ENCODE measurements at places on chromosomes 3 and 15.

DNA sequence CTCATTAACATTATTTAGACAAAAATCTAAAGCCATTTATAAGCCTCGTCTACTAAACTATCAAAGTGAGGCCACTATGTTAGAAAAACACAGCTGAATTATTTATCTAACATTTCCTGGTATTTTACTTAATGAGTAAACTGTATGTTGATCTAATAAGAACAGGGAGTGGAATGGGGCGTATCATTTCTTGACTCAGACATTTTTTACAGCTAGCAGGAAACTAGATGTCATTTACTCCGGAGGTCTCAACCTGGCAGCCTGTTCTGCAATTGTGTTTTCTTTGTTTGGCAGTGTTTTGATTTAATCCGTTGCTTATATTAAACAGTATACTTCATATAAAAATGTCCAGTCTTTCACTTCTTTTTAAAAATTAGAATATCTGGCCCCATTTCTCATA is 79.1 kb upstream of the ABI3BP start:
- DNase-seq = peak; percentile 11

DNA sequence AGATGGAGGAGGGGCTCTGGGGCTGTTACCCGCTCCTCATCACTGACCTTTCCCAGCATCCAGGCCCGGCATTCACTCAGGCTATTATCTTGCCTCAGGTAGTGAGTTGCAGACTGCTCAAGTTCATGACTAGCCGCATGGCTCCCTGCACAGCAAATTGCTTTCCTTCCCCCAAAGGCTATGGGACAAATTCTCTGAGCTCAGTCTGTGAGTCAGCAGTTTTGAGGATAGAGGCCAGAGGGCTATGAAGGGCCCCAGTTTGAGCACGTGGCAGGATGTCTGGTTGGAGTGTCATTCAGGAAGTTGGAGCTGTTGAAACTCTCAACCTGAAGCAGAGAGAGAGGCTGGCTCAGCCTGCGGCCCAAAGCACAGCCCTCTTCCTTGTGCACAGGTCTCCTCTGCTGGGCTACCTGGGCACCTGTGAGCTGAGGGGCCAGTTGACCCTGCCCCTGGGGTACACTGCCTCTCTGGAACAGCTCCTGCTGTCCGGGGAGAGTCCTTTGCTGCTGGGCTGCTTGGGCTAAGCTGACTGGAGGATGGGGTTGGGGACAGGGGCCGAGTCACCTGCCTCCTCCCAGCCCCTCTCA is 7.9 kb downstream of the FAH start:
- DNase-seq = peak; percentile 74

- DNase-seq = peak; percentile 10
Observed at GRCh38 chr3:7546253-7546652, 685.3 kb downstream of the GRM7 start.

DNA sequence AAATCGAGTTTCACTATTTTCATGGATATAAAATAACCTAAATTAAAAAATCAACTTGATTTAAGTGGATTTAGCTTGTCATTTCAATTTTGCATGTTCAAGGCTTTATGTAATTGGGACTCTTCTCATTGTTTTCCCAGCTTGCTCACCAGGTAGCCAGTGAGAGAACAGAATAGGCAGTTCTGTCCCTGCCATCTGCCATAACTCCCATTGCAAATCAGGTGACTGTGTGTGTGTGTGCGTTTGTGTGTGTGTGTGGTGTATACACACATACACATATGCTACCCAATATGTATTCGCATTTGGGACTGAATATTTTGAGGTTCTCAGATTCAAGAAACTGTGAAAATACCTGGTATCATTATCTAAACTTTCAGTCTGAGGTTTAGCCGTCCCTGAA is 1069.8 kb downstream of the IGSF11 start:
- DNase-seq = no peak

GRCh38 chr3:167209011-167209410 is 171.1 kb downstream of the ZBBX start:
- no peak for DNase-seq

DNA sequence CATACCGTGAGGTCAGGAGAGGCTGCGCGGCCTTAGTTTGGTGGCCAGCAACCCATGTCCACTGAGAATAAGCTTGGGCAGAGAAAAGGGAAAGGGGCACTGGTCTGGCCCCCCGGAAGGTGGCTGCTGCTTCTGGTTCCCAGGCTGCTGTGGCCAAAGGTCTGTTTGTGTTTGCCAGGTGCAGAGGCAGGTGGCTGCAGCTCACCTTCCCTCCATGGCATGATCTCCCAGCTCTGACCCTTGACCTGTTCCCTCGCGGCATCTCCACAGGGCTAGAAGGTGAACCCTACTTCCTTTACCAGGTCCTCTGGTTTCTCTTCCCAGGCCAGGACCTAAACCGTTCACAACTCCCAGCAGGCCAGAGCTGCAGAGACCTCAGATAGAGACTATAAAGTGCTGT is 13.8 kb downstream of the VPS18 start:
- DNase-seq = no peak

- peak; percentile 46 for DNase-seq
Observed at GRCh38 chr3:126983276-126983652, 349 bp downstream of the PLXNA1 start.

DNA sequence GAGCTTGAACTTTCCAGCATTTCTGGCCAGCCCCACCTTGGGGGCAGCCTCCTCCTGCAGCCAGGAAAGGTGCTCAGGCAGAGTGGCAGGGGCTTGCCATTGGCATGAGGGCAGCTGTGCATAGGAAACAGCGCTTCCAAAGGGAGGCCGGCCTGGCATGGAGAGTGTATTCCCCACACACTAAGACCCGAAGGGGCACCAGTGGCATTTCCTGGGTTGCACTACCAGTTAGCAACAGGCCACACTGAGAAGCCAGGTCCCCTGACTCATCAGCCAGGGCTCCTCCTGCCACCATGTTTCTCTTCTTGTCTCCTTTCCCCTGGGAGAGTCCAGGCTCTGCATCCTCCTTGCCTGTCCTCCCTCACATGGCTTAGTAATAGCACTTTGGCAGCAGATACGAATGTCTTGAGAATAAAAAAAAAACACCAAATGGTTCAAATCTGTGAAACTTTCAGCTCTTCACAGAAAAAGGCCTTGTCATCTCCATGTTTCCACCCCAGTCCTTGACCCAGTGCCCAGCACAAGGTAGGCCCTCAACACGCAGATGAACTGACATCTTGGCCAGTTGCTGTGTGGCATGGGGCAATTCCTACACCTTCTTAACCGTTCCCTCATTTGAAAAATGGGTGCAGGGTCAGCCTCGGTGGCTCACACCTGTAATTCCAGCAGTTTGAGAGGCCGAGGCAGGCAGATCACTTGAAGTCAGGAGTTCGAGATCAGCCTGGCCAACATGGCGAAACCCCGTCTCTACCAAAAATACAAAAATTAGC is 180.4 kb downstream of the SMAD6 start:
- peak; percentile 63 for DNase-seq

DNA sequence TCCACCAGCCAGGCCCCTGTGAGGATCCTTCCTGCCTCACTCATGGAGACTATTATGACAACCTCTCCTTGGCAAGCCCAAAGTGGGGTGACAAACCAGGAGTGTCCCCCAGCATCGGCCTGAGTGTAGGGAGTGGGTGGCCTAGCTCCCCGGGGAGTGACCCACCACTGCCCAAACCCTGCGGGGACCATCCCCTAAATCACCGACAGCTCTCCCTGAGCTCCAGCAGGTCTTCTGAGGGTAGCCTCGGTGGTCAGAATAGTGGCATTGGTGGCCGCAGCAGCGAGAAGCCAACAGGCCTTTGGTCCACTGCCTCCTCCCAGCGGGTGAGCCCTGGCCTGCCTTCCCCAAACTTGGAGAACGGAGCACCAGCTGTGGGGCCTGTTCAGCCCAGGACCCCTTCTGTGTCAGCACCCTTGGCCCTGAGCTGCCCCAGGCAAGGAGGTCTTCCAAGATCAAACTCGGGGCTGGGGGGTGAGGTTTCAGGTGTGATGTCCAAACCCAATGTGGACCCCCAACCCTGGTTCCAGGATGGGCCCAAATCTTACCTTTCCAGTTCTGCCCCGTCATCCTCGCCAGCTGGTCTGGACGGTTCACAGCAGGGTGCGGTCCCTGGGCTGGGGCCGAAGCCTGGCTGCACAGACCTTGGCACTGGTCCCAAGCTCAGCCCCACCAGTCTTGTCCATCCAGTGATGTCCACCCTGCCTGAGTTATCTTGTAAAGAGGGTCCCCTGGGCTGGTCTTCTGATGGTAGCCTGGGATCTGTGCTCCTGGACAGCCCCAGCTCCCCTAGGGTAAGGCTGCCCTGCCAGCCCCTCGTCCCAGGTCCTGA is 1.0 kb downstream of the LIMD1 start:
- no peak for DNase-seq

- DNase-seq = no peak
Observed at GRCh38 chr15:52672661-52673060, 6.5 kb downstream of the ATOSA start.

GRCh38 chr3:190124067-190124466 is 3.4 kb upstream of the P3H2 start:
- no peak for DNase-seq

- DNase-seq = peak; percentile 7
Observed at GRCh38 chr3:190481779-190482178, 32.1 kb upstream of the TMEM207 start.

- no peak for DNase-seq
Observed at GRCh38 chr3:78221300-78221699, 1181.4 kb downstream of the ROBO2 start.

DNA sequence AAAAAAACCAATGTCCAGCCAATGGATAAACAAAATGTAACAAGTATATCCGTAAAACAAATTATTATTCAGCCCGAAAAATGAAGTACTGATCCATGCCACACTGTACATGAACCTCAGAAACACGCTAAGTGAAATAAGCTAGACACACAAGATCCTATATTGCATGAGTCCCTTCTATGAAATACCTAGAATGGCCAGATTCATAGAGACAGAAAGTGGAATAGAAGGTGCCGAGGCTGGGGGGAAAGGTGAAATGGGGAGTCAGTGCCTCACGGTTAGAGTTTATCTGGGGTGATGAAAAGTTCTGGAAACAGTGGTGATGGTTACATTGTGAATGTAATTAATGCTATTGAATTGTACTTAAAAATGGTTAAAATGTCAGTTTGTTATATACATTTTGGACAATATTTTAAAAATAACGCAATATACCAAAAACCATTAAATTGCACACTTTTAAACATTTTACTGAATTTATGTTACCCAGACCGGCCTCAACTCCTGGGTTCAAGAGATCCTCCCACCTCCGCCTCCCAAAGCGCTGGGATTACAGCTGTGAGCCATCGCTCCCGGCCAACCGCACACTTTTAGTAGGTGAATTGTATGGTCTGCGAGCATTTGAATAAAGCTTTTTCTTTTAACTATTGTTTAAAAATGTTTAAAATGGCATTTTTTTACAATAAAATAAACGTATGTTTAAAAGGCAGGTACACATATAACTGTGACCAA is 2.1 kb downstream of the RNF168 start:
- peak; percentile 46 for DNase-seq

DNA sequence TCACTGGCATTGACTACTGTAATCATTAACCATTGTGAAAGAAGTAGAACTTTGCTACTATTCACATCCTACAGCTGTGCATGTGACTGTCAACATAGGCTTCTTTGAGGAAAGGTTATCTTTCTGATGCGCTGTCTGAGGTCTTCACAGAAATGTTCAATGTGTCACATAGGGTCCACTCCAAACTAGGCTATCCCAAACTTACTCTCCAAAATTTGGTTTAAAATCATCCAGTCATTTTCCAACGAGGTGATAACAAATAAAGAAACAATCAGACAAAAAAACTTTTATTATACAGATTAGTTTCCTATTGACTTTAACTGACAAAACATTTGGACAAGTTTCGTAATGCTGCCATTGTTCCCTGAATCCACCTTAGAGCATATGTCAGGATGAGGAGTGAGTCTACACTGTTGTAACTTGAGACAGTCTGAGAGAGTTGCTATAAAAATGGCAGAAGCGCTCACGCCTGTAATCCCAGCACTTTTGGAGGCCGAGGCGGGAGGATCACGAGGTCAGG is 511.6 kb downstream of the PLOD2 start:
- no peak for DNase-seq

- no peak for DNase-seq
Observed at GRCh38 chr3:138241061-138241460, 54.0 kb downstream of the ARMC8 start.

- no peak for DNase-seq
Observed at GRCh38 chr3:122515870-122516269, 1.1 kb upstream of the KPNA1 start.

DNA sequence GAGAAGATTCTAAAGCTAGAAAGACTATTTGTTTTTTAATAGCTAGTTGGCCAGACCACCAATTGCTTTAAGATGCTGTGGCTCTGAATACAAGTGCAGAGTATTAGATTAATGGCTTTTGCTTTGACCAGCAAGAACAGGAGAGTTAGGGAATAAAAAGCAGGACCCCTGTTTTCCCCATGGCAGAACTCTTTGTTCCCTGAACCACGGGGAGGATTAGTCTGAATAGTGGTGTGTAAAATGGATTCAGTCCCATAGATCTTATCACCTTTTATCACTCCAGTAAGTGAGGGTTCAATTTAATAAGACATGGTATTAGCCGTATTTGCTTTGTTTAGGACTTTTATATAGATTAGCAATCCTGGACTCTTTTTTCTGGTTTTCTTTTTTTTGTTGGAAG is 562.6 kb upstream of the DPPA4 start:
- DNase-seq = no peak

DNA sequence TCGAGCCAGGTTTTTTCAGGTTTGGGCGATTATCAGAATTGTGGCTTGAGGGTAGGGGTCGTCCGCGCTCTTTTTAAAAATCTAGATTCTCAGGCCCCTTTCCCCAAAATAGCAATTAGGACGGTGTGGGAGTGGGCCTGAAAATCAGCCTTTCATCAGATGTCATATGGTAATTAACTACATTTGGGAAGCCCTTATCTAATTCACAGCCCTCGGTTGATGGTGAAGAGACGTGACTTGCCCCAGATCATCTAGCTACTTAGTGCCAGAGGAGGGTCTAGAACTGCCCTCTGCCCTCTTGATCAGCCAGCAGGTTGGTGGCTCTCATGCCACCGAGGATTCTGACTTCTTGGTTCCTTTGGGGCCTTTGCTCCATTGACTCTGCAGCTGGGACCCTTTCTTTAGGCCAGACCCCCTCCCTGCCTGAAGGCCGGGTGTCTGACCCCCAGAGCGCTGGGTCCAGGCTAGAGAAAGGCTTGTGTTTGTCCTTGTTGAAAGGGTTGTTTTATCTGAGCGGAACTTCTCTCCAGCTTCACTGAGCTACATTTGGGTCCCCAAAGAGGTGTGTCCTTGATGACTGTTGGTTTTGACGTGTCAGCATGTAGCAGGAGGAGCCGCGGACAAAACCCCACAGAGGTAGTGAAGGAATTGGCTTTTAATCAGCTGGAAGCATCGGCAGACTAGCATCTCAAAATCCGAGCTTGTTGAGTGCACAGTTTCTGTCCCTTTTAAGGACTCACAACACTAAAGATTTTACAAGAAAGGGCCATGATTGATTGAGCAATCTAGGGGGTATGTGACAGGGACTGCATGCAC is 857 bp downstream of the AEN start:
- DNase-seq = peak; percentile 63

- peak; percentile 86 for DNase-seq
Observed at GRCh38 chr3:139427283-139428060, 38.0 kb upstream of the COPB2 start.

- no peak for DNase-seq
Observed at GRCh38 chr3:10173095-10173925, 8.6 kb downstream of the IRAK2 start.

- DNase-seq = no peak
Observed at GRCh38 chr15:85417276-85417675, 36.9 kb downstream of the AKAP13 start.

GRCh38 chr15:61086756-61087155 is 142.3 kb downstream of the RORA start:
- DNase-seq = no peak

- DNase-seq = no peak
Observed at GRCh38 chr15:35358824-35359223, 187.1 kb downstream of the DPH6 start.
